ENCODE measurements at places on chromosomes 5 and 9. TPM values are rescaled to one million over a fixed set of nuclear protein-coding genes. Genes with fewer than 3 reads are reported as not detected.

Gene SPINK13
- total RNA-seq, result not detected

Gene CTXN3
- total RNA-seq, result not detected

DNA sequence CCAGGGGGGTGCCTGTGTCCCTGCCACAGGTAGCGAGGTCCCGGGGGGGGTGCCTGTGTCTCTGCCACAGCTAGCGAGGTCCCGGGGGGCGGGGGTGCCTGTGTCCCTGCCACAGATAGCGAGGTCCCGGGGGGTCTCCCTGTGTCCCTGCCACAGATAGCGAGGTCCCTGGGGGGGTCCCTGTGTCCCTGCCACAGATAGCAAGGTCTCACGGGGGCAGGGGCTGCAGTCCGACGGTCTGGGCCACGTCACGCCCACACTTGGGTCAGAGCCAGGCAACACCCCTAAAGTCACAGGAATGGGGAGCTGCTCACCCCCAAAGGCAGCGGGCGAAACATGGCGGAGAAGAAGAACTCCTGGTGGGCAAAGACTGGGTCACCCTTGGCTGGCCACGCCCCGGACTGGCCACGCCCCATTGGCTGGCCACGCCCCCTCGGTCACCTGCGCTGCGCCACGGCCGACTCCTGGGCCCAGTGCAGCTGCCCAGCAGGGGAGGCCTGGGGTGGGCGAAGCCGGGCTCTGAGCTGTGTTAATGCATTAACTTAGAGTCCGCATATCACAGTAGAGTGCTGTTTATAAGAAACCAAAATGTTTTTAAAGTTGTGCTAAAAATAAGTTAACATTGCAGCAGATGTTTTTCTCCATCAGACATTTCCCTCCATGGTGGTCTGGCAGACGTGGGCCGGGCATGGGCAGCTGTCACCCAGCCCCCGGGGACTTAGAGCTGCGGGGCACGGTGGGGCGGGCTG, 7.0 kb downstream of the NOXA1 start:
- H3K36me3 ChIP-seq, result no peaks in the 10 kb centered on the region
- H3K27me3 ChIP-seq, result peaks cover under 1% of the 10 kb centered on the region
- H3K27ac ChIP-seq, result no peak overlapping the region

- no peaks in the 10 kb centered on the region for H3K4me1 ChIP-seq
- no peaks in the 10 kb centered on the region for H3K36me3 ChIP-seq
- no peak overlapping the region for H3K27ac ChIP-seq
- H3K27me3 ChIP-seq, result no peaks in the 10 kb centered on the region
These were observed 148.4 kb downstream of the SIL1 start for GRCh38 chr5:139049780-139050179.

Gene PCDHA1
- not detected for total RNA-seq

DNA sequence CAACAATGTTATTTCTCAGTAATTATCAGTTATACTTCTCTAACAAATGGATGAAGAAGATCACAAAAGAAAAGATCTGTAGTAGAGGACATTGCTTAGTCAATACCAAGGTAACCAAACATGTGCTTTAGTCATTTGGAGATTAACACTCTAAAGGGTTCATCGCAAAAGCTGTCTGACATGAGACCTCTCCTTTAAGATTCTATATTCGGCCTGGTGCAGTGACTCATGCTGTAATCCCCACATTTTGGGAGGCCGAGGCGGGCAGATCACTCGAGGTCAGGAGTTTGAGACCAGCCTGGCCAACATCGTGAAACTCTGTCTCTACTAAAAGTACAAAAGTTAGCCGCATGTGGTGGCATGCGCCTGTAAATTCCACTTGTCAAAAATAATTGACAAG, 18.3 kb upstream of the CKMT2 start:
- H3K4me1 ChIP-seq, result no peaks in the 10 kb centered on the region
- H3K4me3 ChIP-seq, result no peak overlapping the region
- DNase-seq, result no peak
- peaks cover 3% of the 10 kb centered on the region for H3K36me3 ChIP-seq
- no peaks in the 10 kb centered on the region for H3K27me3 ChIP-seq

Gene SLC45A2
- total RNA-seq, result not detected

- H3K36me3 ChIP-seq, result no peaks in the 10 kb centered on the region
- no peaks in the 10 kb centered on the region for H3K4me1 ChIP-seq
- DNase-seq, result no peak
- H3K27me3 ChIP-seq, result peaks cover 20% of the 10 kb centered on the region
These were observed 37.3 kb upstream of the ADRA1B start for GRCh38 chr5:159878988-159879471.

Gene C5orf58
- total RNA-seq, result not detected

DNA sequence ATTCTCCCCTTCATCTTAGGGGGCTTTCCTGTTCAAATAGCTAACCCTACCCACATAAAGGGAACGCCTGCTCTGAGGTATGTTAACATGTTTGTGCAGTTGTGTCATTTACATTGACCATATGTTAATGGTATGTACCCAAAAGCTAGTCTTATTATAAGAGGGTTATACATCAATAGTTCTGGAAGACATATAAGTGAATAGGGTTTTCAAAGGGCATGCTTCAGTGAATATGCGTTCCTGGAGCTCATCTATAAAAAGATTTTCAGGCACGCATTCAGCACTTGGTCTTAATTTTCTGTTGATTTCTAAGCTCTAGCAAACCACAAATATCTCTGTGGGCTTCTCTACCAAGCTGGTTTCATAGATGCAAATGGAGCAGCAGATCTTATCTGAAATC, 766.1 kb downstream of the IRX1 start:
- H3K27ac ChIP-seq, result no peak overlapping the region
- no peaks in the 10 kb centered on the region for H3K36me3 ChIP-seq
- H3K4me1 ChIP-seq, result no peaks in the 10 kb centered on the region
- H3K4me3 ChIP-seq, result no peak overlapping the region
- H3K27me3 ChIP-seq, result no peaks in the 10 kb centered on the region

- H3K27me3 ChIP-seq, result peaks cover 2% of the 10 kb centered on the region
- no peaks in the 10 kb centered on the region for H3K36me3 ChIP-seq
- no peaks in the 10 kb centered on the region for H3K4me1 ChIP-seq
- DNase-seq, result no peak
- no peak overlapping the region for H3K27ac ChIP-seq
- H3K4me3 ChIP-seq, result no peak overlapping the region
These were observed 182.5 kb downstream of the FRMD3 start for GRCh38 chr9:83355729-83356151.

Gene FAT2
- total RNA-seq, result not detected

- no peaks in the 10 kb centered on the region for H3K4me1 ChIP-seq
- no peak overlapping the region for H3K4me3 ChIP-seq
- H3K27ac ChIP-seq, result no peak overlapping the region
- H3K36me3 ChIP-seq, result peaks cover 9% of the 10 kb centered on the region
- DNase-seq, result no peak
- peaks cover 11% of the 10 kb centered on the region for H3K27me3 ChIP-seq
These were observed 86.9 kb downstream of the YTHDC2 start for GRCh38 chr5:113600255-113600905.

GRCh38 chr9:78369639-78370219, 72.8 kb downstream of the PSAT1 start:
- no peaks in the 10 kb centered on the region for H3K36me3 ChIP-seq
- H3K27me3 ChIP-seq, result peaks cover 12% of the 10 kb centered on the region
- H3K27ac ChIP-seq, result no peak overlapping the region
- no peak overlapping the region for H3K4me3 ChIP-seq

- peaks cover 6% of the 10 kb centered on the region for H3K27me3 ChIP-seq
- H3K4me1 ChIP-seq, result no peaks in the 10 kb centered on the region
- H3K36me3 ChIP-seq, result no peaks in the 10 kb centered on the region
- no peak for DNase-seq
- no peak overlapping the region for H3K4me3 ChIP-seq
These were observed 108.1 kb downstream of the SGCD start for GRCh38 chr5:156435101-156435500.

DNA sequence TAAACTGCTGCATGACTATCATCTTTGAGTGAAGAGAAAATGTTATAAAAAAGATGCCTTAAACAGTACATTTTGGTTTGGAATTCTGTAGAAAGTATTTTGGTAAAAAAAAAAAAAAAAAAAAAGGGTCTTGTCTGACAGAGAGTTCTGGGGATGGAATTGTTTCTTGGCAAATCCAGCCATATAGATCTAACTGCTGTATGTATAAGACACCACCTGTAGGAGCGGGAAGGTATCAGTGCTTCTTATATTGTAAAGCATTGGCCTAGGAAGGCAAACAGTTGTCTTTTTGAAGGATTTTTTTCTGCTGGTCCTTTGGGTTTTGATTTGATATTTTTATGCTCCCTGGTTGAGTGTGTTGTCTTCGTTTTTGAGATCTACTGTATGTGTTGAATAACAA, 2.8 kb downstream of the PURA start:
- no peak overlapping the region for H3K27ac ChIP-seq
- H3K4me3 ChIP-seq, result peak overlapping the region; percentile 41
- peaks cover 44% of the 10 kb centered on the region for H3K4me1 ChIP-seq
- peaks cover 8% of the 10 kb centered on the region for H3K27me3 ChIP-seq
- H3K36me3 ChIP-seq, result peaks cover 7% of the 10 kb centered on the region

- no peaks in the 10 kb centered on the region for H3K27me3 ChIP-seq
- H3K27ac ChIP-seq, result no peak overlapping the region
- no peak for DNase-seq
These were observed 488.5 kb downstream of the NR2F1-AS1 start for GRCh38 chr5:93092349-93093105.

DNA sequence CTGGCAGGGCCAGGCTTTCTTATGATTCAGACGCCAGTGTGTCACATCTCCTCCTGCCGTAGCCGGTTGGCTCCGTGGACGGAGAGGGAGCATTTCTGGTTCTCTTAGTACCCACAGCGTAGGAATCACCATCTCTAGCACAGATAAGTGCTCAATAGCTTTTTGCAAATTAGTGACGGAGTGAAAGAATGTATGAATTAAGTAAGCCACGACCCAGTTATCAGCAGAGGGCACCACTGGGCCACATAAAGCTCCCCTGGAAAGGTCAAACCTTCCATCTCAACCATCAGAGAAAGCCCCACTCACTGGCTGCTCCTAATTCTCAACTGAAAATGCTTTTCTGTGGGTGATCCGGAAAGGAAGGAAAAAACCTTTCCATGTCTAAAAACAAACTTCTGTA, 317.0 kb upstream of the ADCY2 start:
- H3K27ac ChIP-seq, result no peak overlapping the region
- no peak overlapping the region for H3K4me3 ChIP-seq
- H3K36me3 ChIP-seq, result no peaks in the 10 kb centered on the region

DNA sequence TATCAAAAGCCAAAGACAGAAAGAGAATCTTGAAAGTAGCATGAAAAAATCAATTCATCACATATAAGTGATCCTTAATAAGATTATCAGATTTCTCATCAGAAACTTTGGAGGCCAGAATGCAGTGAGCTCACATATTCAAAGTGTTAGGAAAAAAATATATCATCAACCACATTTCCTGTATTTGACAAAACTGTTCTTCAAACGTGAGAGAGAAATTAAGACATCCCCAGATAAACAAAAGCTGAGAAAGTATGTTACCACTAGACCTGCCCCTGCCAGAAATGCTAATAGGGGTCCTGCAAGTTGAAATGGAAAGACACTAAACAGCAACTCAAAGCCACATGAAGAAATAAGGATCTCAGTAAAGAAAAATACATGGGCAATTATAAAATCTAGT, 29.9 kb downstream of the HACD4 start:
- H3K4me3 ChIP-seq, result no peak overlapping the region
- H3K4me1 ChIP-seq, result peaks cover 23% of the 10 kb centered on the region
- DNase-seq, result no peak
- no peaks in the 10 kb centered on the region for H3K27me3 ChIP-seq
- peak overlapping the region; percentile 56 for H3K27ac ChIP-seq

Gene ZNF658
- total RNA-seq, result 6.1 TPM

DNA sequence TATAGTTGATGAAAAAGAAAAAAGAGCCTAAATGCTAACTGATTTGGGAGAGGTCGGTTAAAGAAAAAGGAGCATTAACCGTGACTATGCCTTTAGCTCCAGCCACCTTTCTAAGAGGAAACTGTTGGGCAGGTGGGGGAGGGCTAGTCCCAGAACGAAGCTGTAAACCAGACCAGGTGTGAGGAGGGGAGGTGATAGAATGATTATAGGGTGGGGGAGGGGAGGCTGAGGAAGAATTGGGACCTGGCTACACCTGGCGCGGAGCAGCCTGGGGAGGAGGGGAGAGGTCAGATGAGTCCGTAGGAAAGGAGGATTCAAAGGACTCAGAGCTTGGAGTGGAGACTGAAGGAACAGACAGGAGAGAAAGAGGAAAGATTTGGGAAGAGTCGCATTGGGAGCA, 73.4 kb downstream of the PHAX start:
- DNase-seq, result no peak
- peaks cover 2% of the 10 kb centered on the region for H3K27me3 ChIP-seq
- H3K4me1 ChIP-seq, result peaks cover 10% of the 10 kb centered on the region

DNA sequence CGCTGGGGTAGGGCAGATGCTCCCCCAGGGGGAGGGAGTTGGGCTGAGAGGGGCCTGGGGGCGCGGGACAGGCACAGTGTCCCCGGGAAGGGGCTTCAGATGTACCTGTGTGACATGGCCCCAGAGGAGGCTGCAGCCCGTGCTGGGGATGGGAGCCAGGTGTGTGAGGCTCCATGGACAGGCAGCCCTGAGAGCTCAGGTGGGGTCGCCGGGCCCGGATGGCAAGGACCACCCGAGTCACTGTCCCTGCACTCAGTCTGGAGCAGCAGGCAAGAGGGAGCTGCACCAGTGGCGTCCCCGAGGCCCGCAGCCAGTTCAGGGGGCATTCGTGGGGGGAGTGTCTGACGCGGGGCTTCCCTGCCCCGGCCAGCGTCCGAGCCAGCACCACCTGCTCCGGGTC, 18.9 kb downstream of the CCDC187 start:
- peaks cover 2% of the 10 kb centered on the region for H3K4me1 ChIP-seq
- no peak overlapping the region for H3K27ac ChIP-seq
- H3K27me3 ChIP-seq, result no peaks in the 10 kb centered on the region
- no peak overlapping the region for H3K4me3 ChIP-seq

- peaks cover 2% of the 10 kb centered on the region for H3K4me1 ChIP-seq
- no peak overlapping the region for H3K4me3 ChIP-seq
- no peaks in the 10 kb centered on the region for H3K27me3 ChIP-seq
- no peaks in the 10 kb centered on the region for H3K36me3 ChIP-seq
- DNase-seq, result no peak
- H3K27ac ChIP-seq, result no peak overlapping the region
These were observed 374.1 kb upstream of the IRX4 start for GRCh38 chr5:2256691-2257280.

DNA sequence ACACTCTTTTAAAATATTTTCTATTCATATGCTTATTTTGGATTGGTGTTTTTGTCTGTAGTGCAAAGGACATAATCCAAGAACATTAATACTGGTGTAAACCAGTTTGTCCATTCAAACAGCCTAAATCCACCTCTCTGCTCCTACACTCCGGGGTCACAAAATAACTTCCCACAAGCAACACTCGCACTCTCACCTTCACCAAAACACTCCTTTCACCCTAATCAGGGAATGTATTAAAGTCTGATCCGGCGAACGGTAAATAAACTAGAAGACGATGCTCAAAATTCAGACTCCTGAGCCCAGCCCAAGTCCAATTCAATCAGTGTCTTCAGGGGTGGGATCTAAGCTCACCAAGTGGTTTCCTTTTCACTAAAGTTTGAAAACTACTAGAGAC, 649 bp downstream of the AP3B1 start:
- H3K36me3 ChIP-seq, result peaks cover 12% of the 10 kb centered on the region
- H3K27ac ChIP-seq, result peak overlapping the region; percentile 99
- H3K4me1 ChIP-seq, result peaks cover 24% of the 10 kb centered on the region

Gene ECSCR
- not detected for total RNA-seq

- H3K27me3 ChIP-seq, result peaks cover 37% of the 10 kb centered on the region
- no peak within 1 kb of the TSS for H3K27ac ChIP-seq
- H3K4me1 ChIP-seq, result peaks cover 4% of the 10 kb centered on the region
- peak within 1 kb of the TSS; percentile 79 for H3K4me3 ChIP-seq
These were observed at the start of gene APBA1 for GRCh38 chr9:69671879-69672595. APBA1 (minus strand) TSS chr9:69672371.

Gene RPP25L
- 27.2 TPM for total RNA-seq

Data from activated naive CD8-positive, alpha-beta T cell treated with anti-CD3 and anti-CD28 coated beads, Interleukin-2, amount 10 ng/mL, durations not matched to agents 7 days and 5 days (primary cell).